ENCODE measurements at places on chromosomes 5 and 9.

GRCh38 chr5:126115059-126115629 is 308.1 kb upstream of the GRAMD2B start:
- no peak for DNase-seq

- no peak for DNase-seq
Observed at GRCh38 chr9:81552581-81552991, 136.8 kb downstream of the TLE1 start.

GRCh38 chr5:157203417-157203816 is 22.8 kb downstream of the ITK start:
- no peak for DNase-seq

GRCh38 chr9:130423272-130423671 is 21.5 kb upstream of the ASS1 start:
- DNase-seq: no peak

- DNase-seq: no peak
Observed at GRCh38 chr9:100088202-100088601, 10.6 kb downstream of the ERP44 start.

DNA sequence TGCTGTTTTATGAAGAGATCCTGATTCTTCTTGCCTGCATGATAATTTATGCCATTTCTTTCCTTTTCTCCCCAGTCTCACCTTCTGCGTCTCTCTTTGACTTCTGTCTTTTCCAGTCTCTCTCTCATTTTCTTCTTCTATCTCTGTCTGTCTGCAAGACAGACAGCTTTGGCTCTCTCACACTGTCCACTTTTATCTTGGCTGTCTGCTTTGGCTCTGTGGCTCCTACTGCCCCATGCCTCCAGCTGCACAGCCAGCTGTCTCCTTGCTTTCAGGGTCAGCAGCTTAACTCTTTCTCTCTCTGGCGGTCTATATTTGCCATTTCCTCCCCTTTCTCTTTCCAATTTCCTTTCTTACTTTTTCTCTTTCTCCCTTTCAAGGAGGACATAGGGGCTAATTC is 971.1 kb upstream of the COX7C start:
- no peak for DNase-seq

- no peak for DNase-seq
Observed at GRCh38 chr5:59709346-59709821, 184.1 kb downstream of the PDE4D start.

GRCh38 chr9:4092793-4093709 is 206.8 kb downstream of the GLIS3 start:
- DNase-seq: no peak

DNA sequence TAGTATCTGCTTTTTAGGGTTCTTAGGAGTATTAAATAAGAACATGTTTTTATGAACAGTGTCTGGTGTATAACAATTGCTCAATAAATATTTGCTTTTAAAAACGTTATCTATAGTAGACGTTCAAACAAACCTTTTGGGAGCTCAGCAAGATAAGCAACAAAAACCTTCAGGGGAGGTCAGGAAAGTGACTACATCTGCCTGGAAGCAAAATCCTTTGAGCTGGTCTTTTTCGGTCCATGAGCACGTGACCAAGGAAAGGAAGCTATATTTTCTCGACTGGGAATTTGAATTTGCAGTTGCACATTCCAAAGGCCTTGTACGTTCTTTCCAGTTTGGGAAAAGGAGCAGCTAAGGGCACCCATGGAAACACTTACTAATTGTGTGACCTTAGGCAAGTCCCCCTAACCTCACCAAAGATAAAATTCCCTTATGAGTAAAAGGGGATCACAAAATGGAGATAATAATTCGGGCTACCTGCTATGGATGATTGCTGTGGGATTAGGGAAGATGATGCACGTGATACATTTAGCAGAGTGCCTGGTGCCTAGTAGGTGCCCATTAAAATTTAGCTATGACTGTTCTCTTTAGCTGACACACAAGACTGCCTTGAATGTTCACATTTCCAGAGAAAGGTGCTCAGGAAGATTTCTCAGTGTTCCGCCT is 45.4 kb downstream of the PTTG1 start:
- no peak for DNase-seq

DNA sequence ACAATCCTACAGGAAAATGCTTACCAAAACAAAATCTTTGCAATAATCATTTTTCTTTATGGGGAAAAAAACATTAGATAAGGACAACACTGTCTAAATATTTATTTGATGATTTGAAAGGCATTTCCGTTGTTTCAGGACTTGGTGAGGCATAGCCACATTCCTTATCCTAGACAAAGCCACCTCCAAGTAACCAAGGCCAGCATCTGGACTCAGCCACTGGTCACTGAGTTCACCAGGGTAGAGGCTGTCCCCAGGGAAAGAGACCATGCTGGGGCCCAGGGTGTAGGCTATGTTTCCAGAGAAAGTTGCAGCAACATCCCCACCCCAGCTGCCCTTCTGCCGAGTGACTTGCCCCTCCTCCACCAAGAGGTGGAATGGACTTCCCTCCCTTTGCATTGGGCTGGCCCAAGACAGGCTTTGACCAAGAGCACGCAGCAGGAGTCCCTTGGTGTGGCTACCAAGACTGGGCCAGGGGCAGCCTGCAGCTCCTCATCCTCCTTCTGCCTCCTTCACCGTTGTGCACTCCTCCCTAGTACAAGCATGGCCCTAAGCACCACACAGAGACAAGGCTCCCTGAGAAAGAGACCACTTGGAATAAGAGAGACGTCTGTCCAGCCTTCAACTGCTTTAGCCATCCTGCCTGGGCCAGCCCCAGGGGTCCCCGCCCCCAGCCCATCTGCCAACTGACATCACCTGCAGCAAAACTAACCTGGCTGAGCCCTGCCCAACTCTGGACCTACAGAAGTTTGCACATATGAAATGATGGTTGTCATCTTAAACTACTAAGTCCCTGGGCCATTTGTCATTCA is 68.1 kb upstream of the SPIN1 start:
- no peak for DNase-seq

DNA sequence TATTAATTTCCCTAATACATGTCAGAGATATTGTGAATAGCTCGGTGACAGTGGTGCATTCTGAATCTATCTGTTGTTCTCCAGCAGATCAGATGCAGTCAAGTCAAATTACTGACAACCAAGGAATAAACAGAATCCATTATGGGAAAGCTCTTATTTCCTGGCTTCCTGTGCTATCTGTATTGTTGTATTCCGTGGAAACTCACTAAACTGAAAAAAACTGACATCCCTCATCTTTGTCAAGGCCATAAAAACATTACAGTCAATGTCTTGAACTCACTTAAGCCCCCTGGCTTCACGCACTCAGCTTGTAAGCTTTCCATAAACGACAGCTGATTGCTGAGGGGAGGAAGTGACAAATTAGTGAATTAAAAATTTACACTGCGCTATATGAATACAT is 245.9 kb downstream of the CTNND2 start:
- no peak for DNase-seq

DNA sequence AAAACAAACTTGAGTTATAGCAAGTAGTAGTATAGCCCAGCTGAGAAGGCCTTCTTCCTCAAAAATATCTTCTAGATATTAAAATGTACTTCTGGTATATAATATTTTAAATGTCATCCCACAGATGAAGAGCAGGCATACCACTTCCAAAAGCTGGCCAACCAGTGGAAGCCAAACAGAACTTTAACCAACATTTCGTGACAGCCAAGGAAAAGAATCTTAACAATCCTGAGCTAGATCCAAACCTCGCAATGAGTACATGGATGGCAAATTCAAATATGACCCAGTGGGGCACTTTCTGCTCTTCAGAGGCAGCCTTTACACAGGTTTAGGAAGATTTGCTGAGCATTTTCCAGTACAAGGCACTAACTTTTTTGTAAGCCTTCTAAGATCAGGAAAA is 91.8 kb upstream of the ACO1 start:
- no peak for DNase-seq

DNA sequence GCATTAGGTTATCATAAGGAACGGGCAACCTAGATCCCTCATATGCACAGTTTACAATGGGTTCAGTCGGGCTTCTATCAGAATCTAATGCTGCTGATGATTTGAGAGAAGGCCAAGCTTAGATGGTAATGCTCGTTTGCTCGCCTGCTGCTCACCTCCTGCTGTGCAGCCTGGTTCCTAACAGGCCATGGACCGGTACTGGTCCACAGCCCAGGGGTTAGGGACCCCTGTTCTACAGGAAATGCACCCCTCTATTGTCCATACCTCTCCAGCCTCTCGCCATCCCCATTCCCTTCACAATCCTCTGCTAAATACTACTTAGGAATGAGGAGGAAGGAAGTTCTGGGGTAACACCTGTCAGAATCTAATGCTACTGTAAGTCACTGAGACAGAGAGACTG is 75.1 kb downstream of the OXCT1 start:
- DNase-seq: no peak

GRCh38 chr9:134230092-134230941 is 66.0 kb upstream of the RNU6ATAC start:
- DNase-seq: no peak

DNA sequence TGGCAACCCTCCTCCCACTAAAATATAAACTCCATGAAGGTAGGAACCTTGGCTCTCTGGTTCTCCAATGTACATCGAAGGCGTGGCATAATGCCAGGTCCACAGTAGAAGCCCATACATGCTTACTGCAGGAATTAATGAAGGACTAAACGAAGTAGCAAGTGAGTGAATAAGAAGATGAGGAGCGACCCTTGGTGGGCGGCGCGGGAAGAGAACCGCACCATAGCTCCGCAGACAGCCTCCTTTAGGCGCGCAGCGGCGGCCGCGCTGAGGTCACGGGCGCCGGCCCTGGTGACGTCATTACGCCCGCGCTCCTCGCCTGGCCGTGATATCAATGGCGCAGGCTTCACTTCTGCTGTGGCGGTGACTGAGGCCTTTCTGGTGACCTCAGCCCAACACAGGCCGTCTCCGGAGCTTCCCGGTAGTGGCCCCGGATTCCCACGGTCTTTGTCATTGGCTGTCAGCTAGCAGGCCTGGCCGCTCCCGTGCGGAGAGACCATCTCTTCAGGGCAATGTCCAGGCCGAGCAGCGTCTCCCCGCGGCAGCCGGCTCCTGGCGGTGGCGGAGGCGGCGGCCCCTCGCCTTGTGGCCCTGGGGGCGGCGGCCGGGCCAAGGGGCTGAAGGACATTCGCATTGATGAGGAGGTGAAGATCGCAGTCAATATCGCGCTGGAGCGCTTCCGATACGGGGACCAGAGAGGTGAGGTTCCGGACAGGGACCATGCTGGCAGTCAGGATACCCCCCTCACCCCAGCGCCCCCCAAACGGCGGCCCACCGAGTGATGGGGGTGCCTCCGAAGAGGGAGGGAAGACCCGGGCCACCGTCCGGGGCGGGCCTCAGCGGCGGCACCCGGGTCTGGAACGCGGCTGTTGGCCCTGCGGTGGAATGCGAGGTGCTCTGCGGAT is at the start of gene YTHDC2:
TSS of gene YTHDC2 (plus strand) at position 311 of the 905 bp plus-strand sequence. CDS start at position 513, 202 bp downstream.
- DNase-seq: peak; percentile 85

DNA sequence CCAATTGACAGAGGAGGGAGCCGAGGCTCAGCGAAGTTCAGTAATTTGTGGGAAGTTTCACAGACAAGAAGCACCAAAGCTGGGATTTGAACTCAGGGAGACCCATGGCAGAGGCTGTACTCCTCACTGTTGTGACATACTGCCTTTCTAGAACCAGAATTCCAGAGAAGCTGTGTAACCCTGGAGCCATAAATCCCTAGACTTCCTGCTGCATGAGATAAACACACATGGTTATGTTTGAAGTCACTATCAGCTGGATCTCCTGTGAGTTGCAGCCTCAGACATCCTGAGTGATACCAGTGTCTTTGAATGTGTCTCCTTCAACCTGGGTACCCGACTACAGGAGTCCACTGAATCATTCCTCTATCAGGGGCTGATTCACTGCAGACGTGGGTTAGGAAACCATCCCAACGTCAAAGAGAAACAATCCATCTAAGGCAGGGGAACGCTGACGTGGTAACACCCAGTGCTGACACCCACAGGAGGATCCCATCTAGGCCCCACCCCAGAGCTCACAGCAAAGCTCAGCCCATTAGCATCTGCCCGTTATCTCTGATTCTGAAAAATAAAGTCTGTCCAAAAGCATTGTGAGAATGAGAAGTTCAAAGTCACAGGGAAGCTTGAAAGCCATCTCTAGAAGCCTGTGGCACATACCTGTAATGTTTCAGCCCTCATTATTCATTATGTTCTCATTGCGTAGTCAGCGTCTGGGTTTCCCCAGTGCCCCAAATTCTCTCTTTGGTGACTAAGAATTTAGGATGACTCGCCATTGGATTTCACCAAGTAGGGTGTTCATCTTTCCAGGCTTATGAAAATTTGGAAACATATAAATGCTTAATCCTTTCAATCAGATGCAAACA is 36.3 kb upstream of the BASP1 start:
- no peak for DNase-seq

DNA sequence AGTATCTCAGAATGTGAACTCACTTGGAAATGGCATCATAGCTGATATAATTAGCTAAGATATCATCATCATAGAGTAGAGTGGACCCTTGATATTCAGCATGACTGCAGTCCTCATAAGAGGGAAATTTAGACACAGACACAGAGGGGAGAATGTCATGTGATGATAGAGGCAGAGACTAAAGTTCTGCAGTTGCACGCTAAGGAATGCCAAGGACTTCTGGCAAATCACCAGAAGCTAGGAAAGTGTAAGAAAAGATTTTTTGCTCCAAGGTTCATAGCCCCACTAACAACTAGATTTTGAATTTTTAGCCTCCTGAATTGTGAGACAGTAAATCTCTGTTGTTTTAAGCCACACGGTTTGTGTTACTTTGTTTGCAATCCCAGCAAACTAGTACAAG is 612.6 kb upstream of the ST8SIA4 start:
- DNase-seq: no peak

DNA sequence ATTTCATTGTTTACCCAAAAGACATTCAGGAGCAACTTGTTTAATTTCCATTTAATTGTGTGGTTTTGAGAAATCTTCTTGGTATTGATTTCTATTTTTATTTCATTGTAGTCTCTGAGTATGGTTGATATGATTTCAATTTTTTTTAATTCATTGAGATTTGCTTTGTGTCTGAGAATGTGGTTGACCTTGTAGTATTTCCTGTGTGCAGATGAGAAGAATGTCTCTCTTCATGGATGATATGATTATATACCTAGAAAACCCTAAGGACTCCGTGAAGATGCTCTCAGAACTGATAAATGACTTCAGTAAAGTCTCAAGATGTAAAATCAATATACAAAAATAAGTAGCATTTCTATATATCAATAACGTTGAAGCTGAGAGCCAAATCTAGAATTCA is 202.4 kb upstream of the CDH9 start:
- no peak for DNase-seq

GRCh38 chr9:132381966-132382541 is 24.6 kb downstream of the TTF1 start:
- DNase-seq: peak; percentile 22

- DNase-seq: no peak
Observed at GRCh38 chr9:79662537-79662956, 90.8 kb downstream of the TLE4 start.

GRCh38 chr5:7662289-7662688 is 188.6 kb downstream of the CFAP90 start:
- no peak for DNase-seq
